ENCODE measurements at places on chromosomes 6 and 20. TPM values are rescaled to one million over a fixed set of nuclear protein-coding genes. Genes with fewer than 3 reads are reported as not detected.

SCRT2 gene
- total RNA-seq, result not detected

OR2B6 gene
- total RNA-seq, result not detected

PRND gene
- not detected for total RNA-seq

CDH4 gene
- total RNA-seq, result 6.4 TPM

FHL5 gene
- not detected for total RNA-seq

C6orf132 gene
- 16.3 TPM for total RNA-seq

RIPOR3 gene
- total RNA-seq, result 0.35 TPM

KLHDC3 gene
- 111 TPM for total RNA-seq

All from renal cortical epithelial cell (primary cell).